ENCODE measurements at places on chromosomes 7 and 10.

DNA sequence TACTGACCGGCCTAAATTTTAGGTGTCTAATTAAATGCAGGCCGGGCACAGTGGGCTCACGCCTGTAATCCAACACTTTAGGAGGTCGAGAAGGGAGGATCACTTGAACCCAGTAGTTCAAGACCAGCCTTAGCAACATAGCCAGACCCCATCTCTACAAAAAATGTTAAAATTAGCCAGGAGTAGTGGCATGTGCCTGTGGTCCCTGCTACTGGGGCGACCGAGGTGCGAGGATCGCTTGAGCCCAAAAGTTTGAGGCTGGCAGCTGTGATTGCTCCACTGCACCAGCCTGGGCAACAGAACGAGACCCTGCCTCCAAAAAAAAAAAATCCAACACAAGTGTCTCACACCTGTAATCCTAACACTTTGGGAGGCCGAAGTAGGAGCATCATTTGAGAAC, 491 bp upstream of the SLC37A3 start:
- DNase-seq, result no peak

GRCh38 chr7:41682422-41682821, 20.5 kb downstream of the INHBA start:
- no peak for DNase-seq

GRCh38 chr7:95139922-95140321, 184.4 kb downstream of the PON1 start:
- DNase-seq, result no peak

GRCh38 chr7:150806863-150807262, 6.3 kb downstream of the TMEM176A start:
- no peak for DNase-seq

- no peak for DNase-seq
Observed at GRCh38 chr10:65675236-65675635, 1250.6 kb upstream of the LRRTM3 start.

GRCh38 chr10:49562893-49563292, 24.0 kb upstream of the ERCC6 start:
- no peak for DNase-seq

- DNase-seq, result no peak
Observed at GRCh38 chr7:66804001-66804400, 63.5 kb downstream of the RABGEF1 start.

GRCh38 chr7:128240696-128241386, at the start of gene LEP:
LEP (plus strand) TSS chr7:128241278; CDS start chr7:128252019, 10,741 bp downstream.
- no peak for DNase-seq

DNA sequence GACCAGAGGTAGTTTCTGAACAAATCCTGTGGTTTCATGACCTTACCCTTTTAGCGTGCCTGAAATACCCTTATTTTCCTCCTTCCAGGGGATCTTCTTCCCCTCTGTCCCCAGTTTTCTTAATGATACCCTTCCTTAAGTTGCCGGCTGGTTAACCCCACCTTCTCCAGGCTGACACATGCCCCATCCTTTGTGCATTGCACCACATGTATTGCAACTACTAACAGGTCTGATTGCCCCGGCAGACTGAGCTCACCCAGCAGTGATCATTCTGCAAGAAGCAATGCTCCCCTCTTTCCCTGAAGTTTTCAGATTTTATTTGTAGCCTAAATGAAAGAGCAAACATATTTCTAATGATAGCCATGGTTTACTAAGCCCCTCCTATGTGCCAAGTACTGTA, 108.2 kb downstream of the HIP1 start:
- no peak for DNase-seq

DNA sequence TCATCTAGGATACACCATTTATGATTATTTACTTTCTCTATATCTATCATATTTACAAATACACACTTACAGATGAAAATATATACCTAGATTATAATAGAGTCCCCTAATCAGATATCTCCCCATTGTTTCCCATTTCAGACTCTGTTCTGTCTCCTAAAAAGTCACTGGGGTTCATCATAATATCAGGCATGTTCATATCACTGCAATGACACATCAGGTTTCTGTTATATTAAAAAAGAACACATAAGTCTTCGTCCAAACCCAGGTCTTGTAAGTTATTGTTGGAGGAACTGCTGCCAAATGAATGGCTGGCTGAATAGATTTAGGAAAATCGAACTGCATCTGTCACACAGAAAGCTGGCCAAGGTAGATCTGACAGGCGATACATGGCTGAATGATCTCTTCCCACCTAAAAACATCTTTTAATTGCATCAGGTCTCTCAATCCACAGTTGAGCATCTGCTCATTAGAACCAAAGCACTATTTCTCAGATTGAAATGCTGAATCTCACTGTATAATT, 178.7 kb downstream of the CACNA2D1 start:
- no peak for DNase-seq

DNA sequence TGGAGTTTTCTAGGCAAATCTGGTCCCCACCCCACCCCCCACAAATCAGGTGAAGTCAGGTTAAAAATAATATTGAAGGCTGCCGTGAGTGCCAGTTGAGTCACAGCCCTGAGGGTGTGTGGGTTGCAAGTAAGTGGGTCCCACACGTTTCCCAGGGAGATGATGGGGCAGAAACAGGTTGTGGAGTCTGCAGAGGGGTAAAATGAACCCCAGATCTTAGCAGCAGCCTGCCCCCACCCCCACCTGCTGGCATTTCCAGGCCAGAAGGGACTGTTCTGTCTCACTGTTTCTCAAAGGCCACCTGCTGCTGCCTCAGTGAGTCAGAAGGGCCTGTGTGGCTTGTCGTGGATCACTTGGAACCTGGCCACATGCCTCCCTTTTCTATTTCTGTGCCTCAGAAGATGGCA, 59.8 kb upstream of the SMNDC1 start:
- DNase-seq, result no peak

- DNase-seq, result no peak
Observed at GRCh38 chr7:66913118-66914037, 7.6 kb upstream of the TMEM248 start.

GRCh38 chr7:105130580-105130979, 116.6 kb downstream of the KMT2E start:
- DNase-seq, result no peak

- no peak for DNase-seq
Observed at GRCh38 chr7:2517026-2517425, 2.5 kb upstream of the LFNG start.

DNA sequence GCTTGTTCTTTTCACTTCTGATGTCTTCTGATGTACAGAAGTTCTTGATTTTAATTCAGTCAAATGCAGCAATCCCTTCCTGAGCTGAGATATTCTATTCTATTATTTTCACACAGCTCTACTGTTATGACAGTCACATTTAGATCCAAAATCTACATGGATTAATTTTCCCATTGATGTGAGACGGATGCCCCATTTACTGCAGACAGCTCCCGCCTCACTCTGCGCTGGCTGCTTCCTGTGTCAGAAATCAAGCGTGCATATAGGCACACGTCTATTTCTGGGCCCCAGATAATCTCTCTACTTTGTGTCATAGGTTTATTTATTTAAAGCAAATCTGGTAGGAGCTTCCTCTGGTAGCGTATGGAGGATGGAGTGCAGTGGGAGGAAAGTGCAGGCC, 6.7 kb downstream of the BNIP3 start:
- DNase-seq, result no peak

DNA sequence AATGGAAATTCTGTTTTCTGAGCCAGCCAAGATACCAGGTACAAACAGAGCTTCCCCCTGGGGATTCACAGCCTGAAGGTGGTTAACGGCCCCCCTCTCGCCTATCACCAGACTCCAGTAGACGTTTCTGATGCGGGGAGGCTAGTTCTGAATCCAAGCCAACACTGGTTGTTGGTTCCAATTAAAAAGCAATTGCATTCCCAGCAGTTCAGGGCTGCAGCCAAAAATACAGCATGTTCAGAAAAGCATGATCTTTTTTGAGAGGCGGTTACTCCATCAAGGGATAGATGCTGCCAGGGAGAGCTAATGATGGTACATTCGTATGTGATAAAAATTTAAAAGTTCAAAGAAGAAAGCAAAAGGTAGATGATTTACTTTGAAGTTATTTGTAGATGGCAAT, 481.0 kb downstream of the GALNT17 start:
- DNase-seq, result no peak

DNA sequence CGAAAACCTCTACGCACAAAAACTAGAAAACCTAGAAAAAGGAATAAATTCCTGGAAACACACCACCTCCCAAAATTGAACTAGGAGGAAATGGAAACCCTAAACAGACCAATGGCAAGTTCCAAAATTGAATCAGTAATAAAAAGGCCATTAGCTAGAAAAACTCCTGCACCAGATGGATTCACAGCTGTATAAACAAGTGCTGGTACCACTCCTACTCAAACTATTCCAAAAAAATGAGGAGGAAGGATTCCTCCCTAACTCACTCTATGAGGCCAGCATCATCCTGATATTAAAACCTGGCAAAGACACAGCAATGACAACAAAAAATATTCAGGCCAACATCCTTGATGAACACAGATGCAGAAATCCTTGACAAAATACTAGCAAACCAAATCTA, 228.2 kb downstream of the CHRM2 start:
- no peak for DNase-seq

- no peak for DNase-seq
Observed at GRCh38 chr10:125521721-125522680, 161.0 kb downstream of the TEX36 start.

DNA sequence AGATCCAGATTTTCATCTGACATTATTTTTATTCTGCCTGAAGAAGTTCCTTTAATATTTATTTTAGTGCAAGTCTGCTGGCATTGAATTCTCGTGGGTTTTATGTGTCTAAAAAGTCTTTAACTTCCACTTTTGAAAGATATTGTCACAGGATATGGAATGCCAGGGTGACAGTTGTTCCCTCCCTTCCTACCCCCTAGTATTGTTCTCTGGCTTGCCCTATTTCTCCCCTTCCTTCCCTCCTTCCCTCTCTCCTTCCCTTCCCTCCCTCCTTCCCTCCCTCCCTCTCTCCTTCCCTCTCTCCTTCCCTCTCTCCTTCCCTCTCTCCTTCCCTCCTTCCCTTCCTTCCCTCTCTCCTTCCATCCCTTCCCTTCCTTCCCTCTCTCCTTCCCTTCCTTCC, 14.9 kb downstream of the OLAH start:
- DNase-seq, result no peak

GRCh38 chr7:115561335-115562110, 469.0 kb downstream of the TFEC start:
- DNase-seq, result no peak

DNA sequence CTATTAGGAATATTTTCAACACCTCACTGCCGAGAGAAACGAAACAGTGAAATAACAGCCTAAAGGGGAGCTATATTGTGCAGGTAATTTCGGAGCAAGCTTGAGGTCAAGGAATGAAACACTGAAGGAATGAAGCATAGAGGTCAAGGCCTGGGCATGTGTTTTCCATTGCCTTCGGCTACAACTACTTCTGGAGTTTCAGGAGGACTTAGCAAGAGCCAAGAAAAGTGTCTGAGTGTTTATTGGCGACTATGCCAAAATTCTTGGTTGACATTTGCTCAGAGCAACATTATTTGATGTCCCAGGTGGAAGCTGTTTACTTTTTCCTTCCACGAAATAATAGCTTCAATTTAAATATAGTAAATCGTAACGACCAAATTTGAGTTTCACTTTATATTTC, 89.6 kb upstream of the IFRD1 start:
- DNase-seq, result no peak

DNA sequence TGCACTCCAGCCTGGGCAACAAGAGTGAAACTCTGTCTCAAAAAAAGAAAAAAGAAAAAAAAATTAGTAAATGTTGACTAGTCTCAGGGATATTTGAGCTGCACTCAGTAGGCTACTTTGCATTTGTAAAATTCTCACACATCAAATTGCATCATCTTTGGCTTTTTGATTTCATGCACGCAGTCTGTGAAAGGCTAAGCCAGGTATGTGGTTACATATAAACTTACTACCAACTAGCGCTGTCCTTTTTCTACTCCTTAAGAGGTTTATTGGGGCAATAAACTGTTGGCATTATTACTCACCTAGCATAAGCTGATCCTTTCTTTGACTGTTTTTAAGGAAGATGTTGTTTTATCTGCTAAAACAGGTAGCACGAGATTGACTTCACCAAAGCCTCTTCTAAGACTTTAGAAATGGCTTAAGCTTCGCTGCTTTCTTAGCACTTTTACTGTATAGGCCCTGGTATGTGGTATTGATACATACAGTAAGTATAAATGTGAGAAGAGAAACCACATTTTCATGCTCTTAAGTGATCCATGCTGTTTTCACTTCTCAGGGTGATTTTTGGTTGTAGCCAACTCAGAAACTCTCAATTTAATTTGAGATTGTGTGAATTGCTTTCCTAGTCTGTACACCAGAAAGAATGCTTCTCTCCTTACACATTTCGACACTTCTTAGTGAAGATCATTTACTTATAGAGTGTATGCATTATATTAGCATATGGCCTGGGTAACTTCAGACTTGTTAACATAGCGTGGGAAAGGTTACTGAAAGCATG, 323.9 kb downstream of the AUTS2 start:
- DNase-seq, result no peak

GRCh38 chr7:11702938-11703337, 129.1 kb downstream of the THSD7A start:
- DNase-seq, result no peak

- no peak for DNase-seq
Observed at GRCh38 chr10:59124187-59124586, 52.3 kb upstream of the PHYHIPL start.

DNA sequence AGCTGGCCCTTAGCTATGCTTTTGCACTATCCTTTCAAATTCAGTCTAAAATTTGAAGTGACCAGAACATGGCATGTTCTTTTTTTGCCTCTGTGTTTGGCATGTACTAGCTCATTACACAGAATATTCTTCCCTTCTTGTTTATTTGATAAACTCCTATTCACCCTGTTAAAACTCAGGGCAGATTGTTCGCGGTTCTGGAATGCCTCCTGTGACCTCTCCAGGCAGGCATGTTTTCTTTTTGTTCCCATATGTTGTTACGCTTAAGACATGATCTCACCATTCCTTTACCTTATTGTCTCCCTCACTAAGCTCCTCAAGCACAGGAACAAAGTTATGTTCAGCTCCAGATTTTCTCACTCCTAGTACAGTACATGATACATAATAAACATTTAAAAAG, 181.7 kb downstream of the CCSER2 start:
- no peak for DNase-seq

- DNase-seq, result no peak
Observed at GRCh38 chr10:114337510-114338462, 66.5 kb downstream of the AFAP1L2 start.

DNA sequence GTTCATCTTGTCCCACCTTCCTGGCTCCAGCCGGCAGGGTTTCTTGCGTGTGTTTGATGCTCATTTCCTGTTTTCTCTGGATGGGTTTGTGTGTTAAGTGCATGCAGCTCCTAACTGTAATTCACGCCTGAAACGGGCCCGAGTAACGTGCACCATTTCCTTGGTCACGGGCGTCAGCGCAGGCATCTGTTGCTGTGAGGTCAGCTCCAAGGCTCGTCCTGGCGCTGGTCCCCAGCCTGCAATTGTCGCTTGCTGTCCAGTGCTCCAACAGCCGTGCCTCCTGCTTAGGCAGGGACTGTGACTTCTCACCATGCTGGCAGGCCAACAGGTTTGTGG, 201.1 kb downstream of the GLRX3 start:
- no peak for DNase-seq

DNA sequence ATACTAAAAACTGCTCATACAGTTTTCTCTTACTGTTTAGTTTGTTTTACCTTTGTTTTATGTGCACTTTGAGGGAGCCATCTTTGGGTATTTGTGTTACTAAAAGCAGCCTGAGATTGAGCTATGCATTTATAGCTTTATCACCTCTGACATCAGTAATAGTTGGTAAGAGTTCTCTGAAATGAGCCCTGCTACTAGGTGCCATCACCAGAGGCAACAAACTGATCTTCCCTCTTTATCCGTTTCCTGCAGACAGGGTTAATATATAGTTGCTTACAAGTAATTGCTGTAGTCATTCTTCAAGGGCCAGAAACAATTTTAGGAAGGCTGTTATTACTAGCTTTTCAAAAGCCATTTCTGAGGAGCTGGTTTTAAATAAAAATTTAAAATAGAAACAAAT, 49.1 kb downstream of the KIF20B start:
- no peak for DNase-seq
